Cardiac atrium fibroblast (primary cell): ENCODE measurements at places on chromosomes 6 and 20. TPM values are rescaled to one million over a fixed set of nuclear protein-coding genes. Genes with fewer than 3 reads are reported as not detected.

The HAO1 gene
- not detected in 2 replicates for total RNA-seq

The IL17F gene
- not detected in 2 replicates for total RNA-seq

The AGER gene
- total RNA-seq: 1.6 and 2.6 TPM in 2 replicates

The BCAS4 gene
- total RNA-seq: 5.8 and 12.5 TPM in 2 replicates

The HTR1B gene
- total RNA-seq: 0.49 and 1.4 TPM in 2 replicates

The ADGB gene
- not detected in 2 replicates for total RNA-seq

The PTCHD4 gene
- total RNA-seq: 0.16 and 0.36 TPM in 2 replicates

The EEF1A2 gene
- 2.4 and 2.5 TPM in 2 replicates for total RNA-seq

The BMP5 gene
- not detected in 2 replicates for total RNA-seq

The SPTLC3 gene
- 0.54 and 0.97 TPM in 2 replicates for total RNA-seq

The SLC18B1 gene
- 1.6 and 4.9 TPM in 2 replicates for total RNA-seq

The NKAIN4 gene
- total RNA-seq: not detected in 2 replicates

The SLC17A5 gene
- 18.4 and 31.1 TPM in 2 replicates for total RNA-seq

The LHFPL5 gene
- total RNA-seq: not detected in 2 replicates

The HCRTR2 gene
- total RNA-seq: not detected in 2 replicates

The TRIM27 gene
- 49.8 and 50.5 TPM in 2 replicates for total RNA-seq

The LY6G6C gene
- not detected in 2 replicates for total RNA-seq

The RBPJL gene
- total RNA-seq: not detected in 2 replicates

The NOX3 gene
- not detected in 2 replicates for total RNA-seq

The ABHD16B gene
- not detected in 2 replicates for total RNA-seq

The SLC35F1 gene
- total RNA-seq: under 0.01 TPM in 1 of 2 replicates, not detected in the other

The HDGFL1 gene
- total RNA-seq: not detected in 2 replicates

The POU5F1 gene
- total RNA-seq: not detected in 2 replicates

The NRN1 gene
- 1.1 TPM in 1 of 2 replicates, not detected in the other for total RNA-seq

The CCM2L gene
- total RNA-seq: 0.65 and 1.8 TPM in 2 replicates

The CRIP3 gene
- not detected in 2 replicates for total RNA-seq

The CAGE1 gene
- total RNA-seq: not detected in 2 replicates

The OR12D3 gene
- total RNA-seq: not detected in 2 replicates

The CRISP3 gene
- not detected in 2 replicates for total RNA-seq

The TGM2 gene
- total RNA-seq: 43.0 and 85.5 TPM in 2 replicates

The IMPG1 gene
- total RNA-seq: not detected in 2 replicates
